Karpas-422 (cell line): ENCODE measurements at places on chromosomes 11 and 22.
A peak's percentile ranks its signal among the peaks of the same experiment; 100 is the strongest.

GRCh38 chr22:17303441-17303839 lies 65.8 kb upstream of the CECR2 start:
- DNase-seq = no peak

DNA sequence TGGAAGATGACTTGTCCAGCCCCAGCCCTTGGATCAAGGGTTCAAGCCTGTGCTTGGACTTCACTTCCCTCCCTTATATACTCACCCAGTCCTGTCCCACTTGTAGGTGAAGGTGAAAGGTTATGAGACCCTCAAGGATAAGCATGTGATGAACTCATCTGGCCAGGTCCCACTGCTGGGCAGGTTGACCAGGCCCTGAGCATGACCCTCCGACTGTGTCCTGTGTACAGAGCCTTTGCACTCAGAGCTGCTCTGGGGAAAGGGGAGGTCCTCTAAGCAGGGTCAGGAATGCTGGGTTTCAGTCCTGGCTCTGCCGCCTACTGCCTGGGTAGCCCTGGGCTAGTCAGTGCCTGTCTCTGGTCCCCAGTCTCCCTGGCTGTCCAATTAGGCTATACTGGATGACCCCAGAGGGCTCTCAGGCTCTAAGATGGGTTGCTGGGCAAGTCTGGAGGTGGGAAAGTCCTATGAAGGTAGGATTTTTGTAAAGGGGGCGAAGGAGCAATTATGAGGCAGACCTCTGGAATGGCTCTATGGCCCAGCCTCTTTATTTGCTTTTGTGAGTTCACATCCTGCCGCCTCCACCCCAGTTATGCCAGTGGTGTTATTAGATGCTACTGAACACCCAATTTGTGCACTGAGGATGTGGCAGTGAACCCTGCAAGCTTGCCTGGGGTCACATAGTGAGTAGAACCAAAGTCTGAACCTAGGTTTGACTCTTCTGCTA lies 14.1 kb downstream of the DGAT2 start:
- DNase-seq = no peak

- peak; percentile 6 for DNase-seq
Observed at GRCh38 chr11:6932145-6932544, 5.9 kb downstream of the ZNF215 start.

- DNase-seq = no peak
Observed at GRCh38 chr11:1522081-1522424, 35.5 kb upstream of the MOB2 start.

DNA sequence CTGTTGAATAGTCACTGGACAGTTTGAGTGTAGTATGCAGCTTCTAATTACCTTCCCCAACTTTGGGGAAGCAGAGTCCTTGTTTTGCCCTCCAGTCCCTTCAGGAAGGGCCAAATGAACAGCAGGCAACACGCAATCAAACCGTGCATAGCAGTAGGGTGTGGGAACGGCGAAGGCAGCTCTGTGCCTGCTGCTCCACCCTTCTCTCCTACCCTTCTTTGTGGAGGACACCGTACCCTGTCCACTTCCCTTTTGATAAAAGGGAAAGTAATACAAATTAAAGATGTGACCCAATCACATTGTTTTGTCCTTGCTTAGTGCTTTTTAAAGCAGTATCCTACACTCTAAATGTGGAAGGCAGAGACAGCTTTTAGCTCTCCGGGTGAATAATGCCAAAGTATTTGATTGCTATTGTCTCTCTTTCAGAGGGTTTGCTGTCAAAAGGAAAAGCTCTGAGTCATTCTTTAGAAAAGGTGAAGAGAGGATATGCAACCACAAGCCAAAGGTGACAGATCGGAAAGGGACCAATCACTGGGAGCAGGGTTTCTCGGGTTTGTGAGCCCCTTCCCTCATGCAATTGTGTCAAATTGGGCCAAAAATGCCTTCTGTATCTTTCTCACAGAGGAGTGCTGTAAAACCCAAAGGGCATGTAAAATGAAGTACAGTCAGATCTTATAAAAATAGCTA lies 407.3 kb upstream of the CCDC90B start:
- no peak for DNase-seq
